Fibroblast of skin of left biceps (primary cell): ENCODE measurements at places on chromosomes 4 and X.

DNA sequence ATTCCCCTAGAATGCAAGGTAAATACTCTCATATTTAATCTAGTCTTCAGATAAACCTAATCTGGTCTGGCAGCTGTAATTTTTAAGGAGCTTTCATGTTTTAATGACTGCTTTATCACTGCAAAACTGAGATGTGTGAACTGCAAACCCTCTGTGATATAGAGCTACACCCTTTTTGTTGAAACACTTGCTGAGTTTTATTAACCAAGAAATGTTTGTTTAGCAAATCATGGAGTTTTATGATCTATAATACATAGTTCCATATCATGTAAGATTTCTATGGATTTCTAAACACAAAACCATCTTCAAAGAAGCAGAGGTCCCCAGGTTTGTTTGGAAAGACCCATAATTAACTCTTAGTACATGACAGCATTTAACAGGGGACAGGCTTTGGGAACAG, 126.4 kb downstream of the BTC start:
- no peak for DNase-seq

DNA sequence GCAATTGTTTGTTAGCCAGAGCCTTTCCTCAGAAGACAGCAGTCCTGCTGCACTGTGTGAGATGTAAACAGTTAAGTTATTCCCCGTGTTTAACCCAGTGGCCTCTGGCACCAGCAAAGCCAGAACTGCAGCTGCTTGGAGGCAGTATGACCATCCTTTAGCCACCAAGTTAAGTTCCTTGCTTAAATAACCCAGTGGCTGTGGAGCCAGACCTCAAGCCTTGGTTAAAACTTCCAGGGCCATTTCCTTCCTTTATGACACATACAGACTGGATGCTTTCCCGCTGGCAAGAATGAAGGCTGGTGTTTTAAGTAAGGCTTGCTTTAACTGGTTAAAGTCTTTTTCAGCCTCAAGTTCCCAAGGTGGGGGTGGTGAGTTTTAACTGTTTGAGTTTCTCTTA, 379.8 kb downstream of the DCAF12L2 start:
- no peak for DNase-seq

DNA sequence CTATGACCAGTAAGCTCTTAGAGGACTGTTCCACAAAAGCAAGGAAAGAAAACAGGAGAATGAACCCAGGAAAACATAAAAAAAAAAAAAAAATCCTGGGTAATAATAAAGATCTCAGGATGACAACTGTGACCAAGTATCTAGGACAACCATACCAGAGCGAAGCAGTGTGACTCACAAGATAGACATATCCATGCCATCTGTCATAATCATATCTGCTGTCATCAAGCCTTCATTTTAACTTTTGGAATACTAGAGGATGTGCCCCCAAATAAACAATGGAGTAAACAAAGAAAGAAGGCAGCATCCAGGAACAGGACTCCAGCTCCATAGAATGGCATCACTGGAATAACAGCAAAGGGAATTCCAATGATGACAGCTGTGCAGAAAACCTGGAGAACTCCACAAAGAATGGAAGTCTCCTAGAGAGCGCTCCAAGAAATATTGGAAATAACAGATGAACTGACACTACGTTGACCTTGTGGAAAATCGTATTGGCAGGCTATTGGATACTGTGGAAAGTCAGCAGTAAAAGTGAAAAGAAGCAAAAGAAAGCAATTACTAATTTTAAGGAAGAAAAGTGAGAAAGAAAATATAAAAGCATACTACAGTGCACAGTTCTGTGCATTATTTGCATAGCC, 35.3 kb downstream of the HPGDS start:
- DNase-seq: no peak

DNA sequence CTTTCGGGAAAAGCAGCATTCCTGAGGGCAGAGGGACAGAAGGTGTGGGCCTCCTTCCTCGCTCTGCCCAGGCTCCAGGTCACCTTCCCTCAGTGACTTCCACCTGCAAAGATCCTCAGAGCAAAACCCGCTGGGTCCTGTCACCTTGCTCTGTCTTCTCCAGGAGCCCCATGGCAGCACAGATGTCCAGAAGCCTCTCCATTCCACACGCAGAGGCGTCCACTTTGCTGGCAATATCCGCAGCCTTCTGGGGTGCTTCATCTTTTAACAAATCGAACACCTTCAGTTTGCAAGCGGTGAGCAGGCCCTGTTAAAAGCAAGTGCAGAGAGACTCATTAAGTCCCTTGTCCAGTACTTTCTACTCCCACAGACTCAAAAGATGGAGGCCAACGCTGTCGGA, 27.3 kb downstream of the ASMTL start:
- DNase-seq: no peak

- no peak for DNase-seq
Measured at GRCh38 chr4:138833974-138834373, 181.6 kb upstream of the NOCT start.

- no peak for DNase-seq
Measured at GRCh38 chr4:52052475-52052780, 1.3 kb downstream of the SPATA18 start.

GRCh38 chrX:124274438-124275181, 57.9 kb upstream of the TEX13D start:
- DNase-seq: no peak
